ENCODE measurements at places on chromosomes 3 and 15.

GRCh38 chr15:59516655-59517461, 78.9 kb downstream of the FAM81A start:
- DNase-seq: no peak

GRCh38 chr15:60215225-60215963, 182.4 kb downstream of the ANXA2 start:
- no peak for DNase-seq

- DNase-seq: peak; percentile 79
These were observed 17.2 kb upstream of the ANKDD1A start for GRCh38 chr15:64894395-64895056.

DNA sequence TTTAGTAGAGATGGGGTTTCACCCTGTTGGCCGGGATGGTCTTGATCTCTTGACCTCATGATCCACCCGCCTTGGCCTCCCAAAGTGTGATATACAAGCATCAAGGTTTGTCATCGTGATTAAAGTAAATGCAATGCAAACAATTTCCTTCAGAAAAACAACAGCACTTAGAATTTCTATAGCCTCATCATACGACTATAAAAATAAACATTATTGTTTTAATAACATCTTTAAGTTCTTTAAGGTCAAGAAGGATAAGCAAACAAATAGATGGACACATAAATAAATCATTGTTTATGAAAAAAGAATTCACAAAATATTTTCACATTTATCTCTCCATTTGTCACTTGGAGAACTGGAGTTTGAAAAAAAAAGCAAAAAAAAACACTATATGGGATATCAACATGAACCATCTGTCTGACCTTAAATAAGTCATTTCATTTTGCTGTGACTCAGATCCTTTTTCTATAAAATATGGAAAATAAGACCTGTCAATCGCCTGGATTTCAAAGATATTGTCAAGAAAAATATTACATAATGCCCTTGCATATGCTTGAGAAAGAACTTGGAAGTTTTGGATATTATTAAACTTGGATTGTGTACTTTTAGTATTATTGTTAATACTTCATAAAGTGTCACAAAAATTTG, 642.0 kb upstream of the KCNMB2 start:
- no peak for DNase-seq
